EH (cell line): ENCODE measurements at places on chromosomes 3 and 15.

GRCh38 chr15:83815506-83815905 lies 161.6 kb downstream of the ADAMTSL3 start:
- DNase-seq = no peak

DNA sequence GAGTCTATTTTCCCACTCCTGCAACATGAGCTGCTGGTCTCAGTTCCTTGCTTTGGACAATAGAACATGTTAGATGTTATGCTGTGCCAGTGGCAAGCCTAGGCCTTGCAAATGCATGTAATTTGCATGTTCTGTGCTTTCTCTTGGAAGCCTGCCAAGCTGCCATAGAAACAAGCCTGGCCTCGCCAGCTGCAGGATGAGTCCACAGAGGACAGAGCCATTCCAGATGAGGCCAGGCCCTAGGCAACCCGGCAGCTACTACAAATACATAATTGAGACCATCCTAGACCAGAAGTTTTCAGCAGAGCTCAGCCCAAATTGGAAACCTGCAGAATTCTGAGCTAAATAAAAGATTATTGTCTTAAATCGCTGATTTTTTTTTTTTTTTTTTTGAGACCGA lies 39.6 kb downstream of the TRIM69 start:
- peak; percentile 13 for DNase-seq

GRCh38 chr3:116647996-116648395 lies 61.6 kb upstream of the TUSC7 start:
- no peak for DNase-seq

DNA sequence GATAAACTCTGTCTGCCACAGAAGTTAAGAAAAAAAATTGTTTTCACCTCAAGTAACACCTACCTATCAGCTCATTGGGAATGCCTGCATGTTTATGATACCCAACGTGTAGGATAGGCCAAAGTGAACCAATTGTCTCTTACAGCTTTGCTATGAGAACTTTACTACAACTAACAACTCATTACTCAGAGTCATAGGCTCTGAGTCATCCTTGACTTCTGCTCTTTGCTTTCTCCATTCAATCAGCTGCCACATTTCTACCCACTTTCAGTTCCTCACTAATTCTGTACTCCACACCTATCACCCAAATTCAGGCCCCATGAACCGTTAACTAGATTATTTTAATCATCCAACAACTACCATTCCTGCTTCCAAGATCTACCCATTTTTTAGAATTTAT lies 843.9 kb downstream of the TUSC7 start:
- peak; percentile 33 for DNase-seq

- DNase-seq = no peak
Measured at GRCh38 chr15:42079401-42079908, 14.9 kb downstream of the PLA2G4D start.

DNA sequence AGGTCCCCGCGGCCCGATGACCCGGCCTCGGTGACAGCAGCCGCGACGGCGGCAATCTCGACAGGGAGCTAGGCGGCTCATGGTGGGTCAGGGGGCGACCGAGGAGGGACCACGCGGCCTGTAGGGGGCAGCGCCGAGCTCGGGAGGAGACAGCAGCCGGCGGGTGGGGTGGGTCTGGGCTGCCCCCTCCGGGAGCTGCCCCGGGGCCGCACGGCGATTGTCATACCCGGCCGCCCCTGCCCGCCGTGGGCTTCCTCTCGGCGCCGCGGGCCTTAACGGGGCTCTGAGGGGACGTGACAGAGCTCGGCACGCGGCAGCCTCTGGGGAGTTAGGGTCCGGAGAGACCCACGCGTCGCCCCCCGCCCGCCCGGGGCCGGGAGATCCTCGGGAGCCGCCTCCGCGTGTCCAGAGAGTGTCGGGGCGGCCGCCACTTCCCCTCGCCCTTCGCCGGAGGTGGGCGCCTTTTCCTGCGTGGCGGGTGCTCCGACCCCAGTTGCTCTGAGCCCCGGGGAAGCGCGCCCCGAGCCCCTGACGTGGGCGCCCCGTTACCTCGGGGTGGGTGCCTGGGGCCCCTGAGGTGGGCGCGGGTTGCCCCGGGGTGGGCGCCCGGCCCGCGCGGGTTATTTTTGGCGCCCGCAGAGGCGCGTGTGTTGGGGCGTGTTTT lies 539 bp upstream of the PLCL2 start:
- peak; percentile 27 for DNase-seq
